Coronary artery (tissue), 2 donors: ENCODE measurements at places on chromosomes 6 and 20.
A peak's percentile ranks its signal among the peaks of the same experiment; 100 is the strongest.

DNA sequence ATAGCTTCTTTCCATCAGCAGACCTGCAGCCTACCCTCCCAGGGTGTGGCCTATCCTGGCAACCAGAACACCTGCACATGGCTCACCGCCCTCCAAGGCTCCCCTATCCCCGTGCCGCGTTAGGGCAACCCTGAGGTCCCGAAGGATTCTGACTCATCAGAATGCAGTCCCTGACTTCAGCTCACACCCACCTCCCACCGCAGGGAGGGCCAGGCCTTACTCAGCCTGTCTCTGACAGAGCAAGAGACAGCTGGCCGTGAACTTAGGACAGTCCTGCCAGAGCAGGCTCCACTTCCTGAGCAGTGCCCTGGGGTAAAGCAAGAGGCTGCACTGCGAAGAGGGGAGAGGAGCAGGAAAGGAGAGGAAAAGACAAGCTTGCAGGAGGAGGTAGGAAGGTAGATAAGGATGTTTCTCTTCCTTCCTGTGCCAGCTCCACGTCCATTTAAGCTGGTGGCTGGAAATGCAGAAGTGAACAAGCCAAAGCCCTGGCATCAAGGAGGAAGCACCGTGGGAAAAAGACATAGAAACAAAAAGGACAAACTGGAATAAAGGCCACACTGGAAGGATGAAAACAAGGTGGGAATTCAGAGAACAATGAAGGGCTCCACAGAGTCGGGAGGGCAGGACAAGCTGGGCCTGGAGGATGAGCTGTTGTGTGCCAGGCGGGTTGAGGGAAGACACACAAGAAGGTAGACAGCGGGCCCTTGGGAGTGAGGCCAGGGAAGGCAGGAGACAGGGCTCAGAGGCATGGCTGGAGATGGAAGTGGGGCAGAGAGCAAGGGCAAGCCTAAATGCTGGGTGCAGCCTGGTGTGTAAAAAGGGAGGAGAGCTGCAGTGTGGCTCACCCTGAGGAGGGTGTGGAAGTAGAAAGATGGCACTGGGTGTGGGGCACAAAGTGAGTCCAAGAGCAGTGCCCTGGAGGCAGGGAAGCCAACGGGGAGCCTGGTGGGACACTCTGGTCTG, 102.7 kb downstream of the SLC23A2 start:
- peak; percentile 79 for DNase-seq

DNA sequence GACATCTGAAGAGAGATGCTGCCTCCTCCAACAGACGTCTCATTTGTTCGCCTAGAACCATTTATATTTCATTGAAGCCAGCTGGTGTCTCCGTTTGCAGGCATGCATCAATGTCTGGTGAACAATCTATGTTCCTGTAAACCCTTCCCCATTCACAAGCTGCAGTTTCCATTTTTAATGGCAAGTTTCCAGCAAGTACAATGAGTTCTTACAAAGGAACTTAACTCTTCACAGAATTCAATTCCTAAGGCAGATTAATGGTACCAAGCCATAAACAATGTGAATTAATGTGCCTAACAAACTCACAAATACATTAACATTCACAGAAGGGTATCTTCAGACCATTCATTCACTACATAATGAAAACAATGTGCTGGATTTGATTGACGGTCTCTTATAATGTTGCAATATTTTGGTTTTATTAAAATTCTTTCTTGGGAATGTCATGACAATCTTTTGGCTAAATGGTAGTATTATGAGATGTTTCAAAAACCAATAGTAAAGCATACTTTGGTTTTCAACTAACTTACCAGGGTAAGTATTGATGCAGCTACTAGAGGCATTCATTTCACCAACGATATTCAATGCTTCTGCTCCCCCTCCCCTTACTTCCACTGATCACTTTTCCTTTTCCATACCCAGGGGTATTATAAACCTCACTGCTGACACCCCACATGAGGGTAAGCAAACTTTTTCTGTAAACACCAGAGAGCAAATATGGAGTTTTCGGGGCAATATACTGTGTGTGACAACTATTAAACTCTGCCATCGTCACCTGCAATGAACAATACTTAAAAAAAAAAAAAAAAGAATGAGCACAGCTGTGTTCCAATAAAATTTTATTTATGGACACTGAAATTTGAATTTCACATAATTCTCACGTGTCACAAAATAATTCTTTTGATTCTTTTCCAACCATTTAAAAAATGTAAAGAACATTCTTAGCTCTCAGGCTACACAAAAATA, 4.2 kb downstream of the AKIRIN2 start:
- DNase-seq, result no peak

GRCh38 chr6:41704028-41704427, 31.4 kb downstream of the TFEB start:
- DNase-seq, result no peak

DNA sequence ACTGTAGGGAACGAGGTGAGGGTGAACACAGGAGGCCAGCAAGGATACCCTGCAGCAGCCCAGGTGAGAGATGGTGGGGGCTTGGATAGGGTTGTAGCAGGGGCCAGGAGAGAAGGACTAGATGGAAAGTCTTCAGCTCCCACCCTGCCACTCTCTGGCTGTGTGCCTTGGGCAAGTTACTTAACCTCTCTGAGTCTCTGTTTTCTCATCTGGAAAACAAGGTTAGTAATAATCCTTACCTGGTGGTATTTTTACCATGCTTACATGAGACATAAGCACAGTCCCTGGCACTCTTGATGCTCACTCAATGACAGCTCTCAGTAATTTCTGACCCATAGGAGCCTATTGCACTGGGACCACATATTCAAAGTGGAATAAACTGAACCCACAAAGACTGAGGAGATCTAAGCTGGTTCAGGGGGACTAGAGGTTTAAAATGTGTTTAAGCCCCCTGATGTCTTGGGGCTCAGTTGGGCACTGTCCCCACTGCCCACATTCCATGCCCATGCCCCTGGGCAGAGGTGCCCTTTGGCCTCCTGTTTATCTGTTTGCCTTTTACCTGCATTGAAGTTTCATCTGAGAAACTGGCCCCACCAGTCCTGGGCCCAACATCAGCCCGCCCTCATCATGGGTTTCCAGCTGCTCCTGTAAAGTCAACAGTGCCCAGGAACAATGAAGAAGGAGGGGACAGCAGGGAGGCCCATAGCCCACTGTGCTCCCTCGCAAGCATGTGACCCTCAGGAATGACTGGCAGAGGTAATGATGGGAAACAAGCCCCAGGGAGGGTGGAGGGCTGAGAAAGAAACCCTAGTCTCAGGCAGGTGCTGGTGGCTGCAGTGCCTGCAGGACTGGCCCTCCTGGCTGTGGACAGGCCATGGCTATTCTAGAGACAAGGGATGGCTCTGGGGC, 104.0 kb downstream of the VEGFA start:
- no peak for DNase-seq

- no peak for DNase-seq
Measured at GRCh38 chr20:41072190-41072863, 43.7 kb downstream of the TOP1 start.

DNA sequence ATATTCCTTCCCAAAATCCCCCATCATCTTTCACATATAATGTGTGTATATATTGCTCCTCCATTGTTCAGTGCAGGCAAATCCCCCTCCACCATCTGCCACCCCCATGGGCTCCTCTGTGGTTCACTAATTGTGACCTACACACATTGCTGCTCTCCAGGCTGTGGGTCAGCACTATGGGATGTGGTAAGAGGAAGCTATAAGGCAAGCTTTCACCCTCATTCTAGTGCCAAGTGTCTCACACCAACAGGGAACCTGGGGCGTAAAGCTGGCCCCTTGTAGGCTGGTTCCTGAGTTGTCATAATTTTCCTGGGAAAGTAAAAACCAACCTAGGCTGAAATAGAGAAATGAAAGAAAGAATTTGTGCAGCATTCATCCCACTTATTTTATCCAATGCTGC, 16.8 kb downstream of the FKBP1A start:
- DNase-seq, result no peak

- no peak for DNase-seq
Measured at GRCh38 chr6:168216117-168216516, 103.5 kb downstream of the DACT2 start.

GRCh38 chr20:46696791-46697279, 7.6 kb upstream of the TP53RK start:
- DNase-seq, result no peak

DNA sequence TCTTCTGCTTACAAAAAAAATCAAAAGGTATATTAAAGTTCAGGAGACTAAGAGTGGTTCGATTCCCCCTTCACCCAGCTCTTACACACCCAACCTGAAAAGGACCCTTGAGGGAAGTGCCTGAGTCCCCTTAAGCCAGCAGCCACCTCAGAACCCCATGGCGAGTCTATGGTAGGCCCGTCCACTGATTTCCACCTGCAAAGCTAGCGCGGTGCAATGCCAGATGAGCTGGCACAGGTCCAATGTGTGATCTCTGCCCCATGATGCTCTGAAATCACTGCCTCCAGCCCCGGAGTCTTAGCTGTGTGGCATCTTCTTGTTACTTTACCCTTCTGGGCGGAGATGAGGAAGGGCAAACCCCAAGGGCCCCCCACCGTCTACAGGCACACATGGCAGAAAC, 109.3 kb downstream of the SMOC2 start:
- DNase-seq, result no peak
